ENCODE measurements at places on chromosomes 12 and 14.

DNA sequence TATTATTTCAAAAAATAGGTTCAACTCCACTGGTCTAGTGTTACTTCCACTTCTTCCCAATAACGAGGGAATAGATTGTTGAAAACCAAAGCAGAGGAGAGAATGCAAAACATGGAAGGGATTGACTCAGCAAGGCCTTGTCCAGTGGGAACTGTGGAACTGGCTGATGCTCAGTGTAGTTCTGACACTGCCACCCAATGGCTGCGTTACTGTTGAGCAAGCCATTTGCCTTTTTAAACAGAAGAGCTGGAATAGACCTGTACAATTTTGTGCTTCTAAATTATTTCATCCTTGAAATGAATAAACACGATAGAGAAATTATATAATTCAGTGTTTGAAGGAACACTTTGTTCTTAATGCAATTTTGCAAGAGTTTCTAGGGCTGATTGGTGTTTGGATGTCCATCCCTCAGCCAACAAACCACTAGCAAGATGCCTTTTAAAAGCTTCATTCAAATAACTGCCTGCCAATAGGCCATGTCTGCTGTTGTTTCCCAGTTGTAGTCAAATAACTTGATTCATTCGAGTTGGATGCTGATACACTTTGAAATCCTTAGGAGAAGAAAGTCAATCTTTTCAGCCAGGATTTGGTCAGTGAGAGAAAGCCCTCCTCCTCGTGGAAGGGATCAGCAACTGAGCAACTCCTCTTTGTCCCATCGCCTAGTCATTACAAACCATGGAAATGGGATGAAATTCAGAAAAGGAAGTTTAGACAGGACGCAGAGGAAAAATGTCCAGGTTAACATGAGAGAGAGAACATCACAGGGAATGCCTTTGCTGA lies 7.3 kb upstream of the MGP start:
- no peak for DNase-seq

GRCh38 chr12:89215196-89215595 lies 137.1 kb downstream of the DUSP6 start:
- DNase-seq, result no peak

DNA sequence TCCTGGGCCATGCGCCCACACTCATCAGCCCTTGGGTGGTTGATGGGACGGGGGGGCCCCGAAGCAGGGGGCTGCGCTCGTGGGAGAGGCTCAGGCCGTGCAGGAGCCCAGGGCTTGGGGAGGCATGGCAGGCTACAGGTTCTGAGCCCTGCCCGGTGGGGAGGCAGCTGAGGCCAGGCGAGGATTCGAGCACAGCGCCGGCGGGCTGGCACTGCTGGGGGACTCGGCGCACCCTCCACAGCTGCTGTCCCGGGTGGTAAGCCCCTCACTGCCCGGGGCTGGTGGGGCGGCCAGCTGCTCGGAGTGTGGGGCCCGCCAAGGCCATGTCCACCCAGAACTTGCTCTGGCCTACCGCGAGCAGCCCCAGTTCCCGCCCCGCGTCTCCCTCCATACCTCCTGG lies 295.8 kb upstream of the SEL1L start:
- DNase-seq, result no peak

GRCh38 chr14:45970621-45971020 lies 681.0 kb downstream of the RPL10L start:
- DNase-seq, result no peak

Data from activated T-helper 1 cell treated with Interleukin-2 at 50 U/mL for 16 hours (primary cell).